Caudate nucleus (tissue), 63 donors: ENCODE measurements at places on chromosomes 6 and 20.
A peak's percentile ranks its signal among the peaks of the same experiment; 100 is the strongest.

DNA sequence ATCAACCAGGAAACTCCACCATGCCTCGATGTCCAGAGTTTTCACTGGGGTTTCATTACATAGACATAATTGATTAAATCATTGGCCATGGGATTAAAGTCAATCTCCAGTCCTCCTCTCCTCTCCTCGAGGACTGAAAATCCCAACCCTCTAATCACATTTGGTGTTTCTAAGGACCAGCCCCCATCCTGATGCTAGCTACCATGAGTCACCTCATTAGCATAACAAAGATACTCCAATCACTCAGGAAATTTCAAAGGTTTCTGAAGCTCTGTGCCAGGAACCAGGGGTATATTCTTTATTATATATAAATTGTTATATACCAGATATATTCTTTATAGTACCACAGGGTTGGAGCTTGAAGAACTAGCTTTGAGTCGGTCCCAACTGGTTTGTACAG, 212.9 kb upstream of the PRND start:
- DNase-seq: no peak

- DNase-seq: no peak
Observed at GRCh38 chr20:542777-543368, 717 bp downstream of the CSNK2A1 start.

GRCh38 chr6:144066741-144067484, 28.5 kb downstream of the SF3B5 start:
- no peak for DNase-seq

GRCh38 chr6:131383421-131384411, 189.3 kb upstream of the ARG1 start:
- DNase-seq: no peak

- DNase-seq: no peak
Observed at GRCh38 chr20:46192376-46192944, 74.3 kb downstream of the CD40 start.

DNA sequence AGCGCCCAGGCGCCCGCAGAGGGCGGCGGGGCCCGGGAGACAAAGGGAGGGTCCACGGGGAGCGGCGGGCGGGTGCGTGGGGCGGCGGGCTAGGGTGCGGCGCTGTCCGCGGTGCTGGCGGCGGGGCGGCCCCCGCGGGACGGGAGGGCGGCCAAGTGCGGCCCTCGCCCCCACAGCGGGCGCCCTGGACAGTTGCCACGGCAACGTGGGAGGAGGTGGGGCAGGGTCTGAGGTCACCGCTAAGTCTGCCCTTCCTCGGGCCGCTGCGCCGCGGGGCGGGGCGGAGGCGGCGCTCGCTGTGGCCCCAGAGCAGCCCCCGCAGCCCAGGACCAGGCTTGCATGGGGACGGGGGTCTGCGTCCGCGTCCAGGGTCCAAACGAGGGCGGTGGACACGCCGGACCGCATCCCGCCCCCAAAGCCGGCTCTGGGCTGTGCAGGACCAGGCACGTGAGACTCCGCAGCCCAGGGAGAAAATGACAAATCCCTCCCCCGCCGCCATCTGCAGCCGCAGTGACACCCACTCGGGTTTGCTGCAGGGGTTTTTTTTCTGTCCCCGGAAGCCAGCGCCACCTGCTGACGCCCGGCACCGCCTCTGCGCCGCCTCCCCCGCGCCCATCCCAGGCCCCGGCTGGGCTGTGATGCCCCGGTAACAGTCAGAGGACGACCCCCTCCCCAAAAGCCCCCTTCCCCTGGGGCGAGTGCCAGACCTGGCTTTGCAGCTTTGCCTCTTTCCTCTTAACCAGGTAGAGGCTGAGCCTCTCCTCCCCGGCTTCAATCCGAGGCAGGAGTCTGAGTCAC, 36.8 kb downstream of the YTHDF1 start:
- DNase-seq: peak; percentile 55

- no peak for DNase-seq
Observed at GRCh38 chr6:19906171-19906570, 69.0 kb downstream of the ID4 start.

GRCh38 chr6:13846841-13847240, 32.5 kb upstream of the MCUR1 start:
- no peak for DNase-seq

- DNase-seq: no peak
Observed at GRCh38 chr20:32067234-32067821, 15.3 kb downstream of the HCK start.

GRCh38 chr20:815914-816606, 17.5 kb upstream of the FAM110A start:
- no peak for DNase-seq

GRCh38 chr6:85065831-85066230, 301.4 kb upstream of the TBX18 start:
- no peak for DNase-seq

GRCh38 chr6:128242765-128243403, 277.5 kb downstream of the PTPRK start:
- no peak for DNase-seq

DNA sequence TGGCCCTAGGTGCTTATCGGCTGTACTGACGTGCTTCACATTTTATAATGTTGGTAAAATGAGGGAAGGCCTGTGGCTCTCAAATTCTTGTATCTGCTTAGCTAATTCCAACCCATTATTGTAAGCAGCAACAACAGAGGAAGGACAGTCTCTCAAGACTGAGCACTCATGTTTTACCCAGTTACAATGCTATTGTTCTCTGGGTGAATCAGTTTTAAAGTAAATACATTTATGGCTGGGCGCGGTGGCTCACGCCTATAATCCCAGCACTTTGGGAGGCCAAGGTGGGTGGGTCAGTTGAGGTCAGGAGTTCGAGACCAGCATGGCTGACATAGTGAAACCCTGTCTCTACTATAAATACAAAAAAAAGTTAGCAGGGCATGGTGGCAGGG, 194.6 kb downstream of the PRKN start:
- DNase-seq: no peak

DNA sequence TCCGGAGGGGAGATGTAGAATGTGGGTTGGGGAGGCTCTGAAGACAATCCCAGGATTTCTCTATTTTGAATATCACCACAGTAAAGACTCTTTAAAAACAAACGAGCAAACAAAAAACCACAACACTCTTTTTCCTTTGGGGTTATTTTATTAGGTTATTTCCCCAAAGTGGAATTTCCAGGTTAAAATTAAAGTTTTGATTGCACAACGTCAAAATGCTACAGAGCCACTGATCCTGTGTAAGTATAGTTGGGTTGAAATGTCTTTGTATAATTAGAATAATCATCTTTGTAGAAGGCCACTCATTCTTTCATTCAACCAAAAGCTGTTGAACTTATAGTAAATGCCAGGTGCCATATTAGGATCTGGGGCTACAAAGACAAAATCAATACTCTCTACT, 19.6 kb upstream of the PIM1 start:
- DNase-seq: no peak

DNA sequence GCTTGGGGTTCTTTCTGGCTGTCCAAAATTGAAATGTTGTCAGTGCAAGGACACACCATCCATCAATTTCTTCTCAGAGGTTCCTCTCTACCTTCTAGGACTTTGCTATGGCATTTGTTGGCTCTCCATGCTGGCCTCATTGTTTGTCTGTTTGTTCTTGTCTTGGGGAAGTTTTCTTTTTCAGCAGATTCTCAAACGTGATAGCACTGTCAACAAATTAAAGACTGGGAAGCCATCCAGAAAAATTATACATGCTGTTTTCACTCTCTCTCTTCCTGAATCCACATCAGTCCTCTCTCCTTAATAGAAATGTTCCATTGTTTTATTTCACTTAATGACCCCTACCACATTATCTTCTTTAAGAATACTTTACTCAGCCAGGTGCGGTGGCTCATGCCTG, 130.4 kb downstream of the PCSK2 start:
- DNase-seq: no peak

GRCh38 chr6:53598265-53598907, 53.5 kb upstream of the GCLC start:
- no peak for DNase-seq

DNA sequence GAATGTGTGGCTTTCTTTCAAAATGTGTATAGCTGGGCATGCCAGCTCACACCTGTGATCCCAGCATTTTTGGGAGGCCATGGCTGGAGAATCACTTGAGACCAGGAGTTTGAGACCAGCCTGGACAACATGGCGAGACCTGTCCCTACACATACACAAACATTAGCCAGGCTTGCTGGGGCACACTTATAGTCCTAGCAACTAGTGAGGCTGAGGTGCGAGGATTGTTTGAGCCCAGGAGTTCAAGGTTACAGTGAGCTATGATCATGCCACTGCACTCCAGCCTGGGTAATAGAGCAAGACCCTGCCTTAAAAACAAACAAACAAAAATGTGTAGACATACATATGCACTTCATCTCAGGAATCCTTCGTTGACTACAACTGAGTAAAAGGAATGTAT, 31.1 kb upstream of the PLEKHG1 start:
- no peak for DNase-seq

DNA sequence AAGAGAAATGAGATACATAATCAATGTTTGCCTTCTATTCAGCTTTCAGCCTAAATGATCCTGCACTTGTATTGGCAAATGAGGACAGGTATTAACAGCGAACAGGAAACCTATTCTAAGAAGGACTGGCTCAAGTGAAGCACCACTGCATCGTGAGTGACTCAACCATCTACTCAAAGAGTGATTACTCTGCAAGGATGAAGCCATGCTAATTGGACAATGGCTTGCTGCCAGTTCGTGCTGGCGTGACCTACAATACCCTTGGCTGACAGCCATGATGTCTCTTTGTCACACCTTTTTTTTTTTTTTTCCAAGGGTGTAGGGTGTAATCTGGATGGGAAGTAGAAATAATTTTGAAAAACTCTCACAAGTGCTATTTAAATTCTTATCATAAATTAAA, 104.9 kb downstream of the GJA10 start:
- no peak for DNase-seq

GRCh38 chr6:20608356-20608755, 74.1 kb downstream of the CDKAL1 start:
- no peak for DNase-seq

DNA sequence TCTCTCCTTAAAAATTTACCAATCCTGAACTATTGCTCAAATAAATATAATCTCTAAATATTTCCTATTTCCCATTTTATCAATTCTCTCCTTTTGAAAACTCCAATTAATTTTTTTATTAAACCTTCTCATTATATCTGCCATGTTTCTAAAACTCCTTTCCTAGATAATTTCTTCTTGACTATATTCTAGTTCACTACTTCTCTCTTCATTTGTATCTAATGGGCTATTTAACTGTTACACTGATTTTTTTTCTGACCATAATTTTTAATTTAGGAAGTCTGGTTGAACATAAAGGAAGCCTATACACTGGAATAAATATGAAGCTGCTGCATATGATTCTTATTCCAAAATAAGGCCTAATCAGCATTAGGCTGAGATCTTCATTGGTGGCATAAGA, 96.3 kb upstream of the PLN start:
- no peak for DNase-seq

DNA sequence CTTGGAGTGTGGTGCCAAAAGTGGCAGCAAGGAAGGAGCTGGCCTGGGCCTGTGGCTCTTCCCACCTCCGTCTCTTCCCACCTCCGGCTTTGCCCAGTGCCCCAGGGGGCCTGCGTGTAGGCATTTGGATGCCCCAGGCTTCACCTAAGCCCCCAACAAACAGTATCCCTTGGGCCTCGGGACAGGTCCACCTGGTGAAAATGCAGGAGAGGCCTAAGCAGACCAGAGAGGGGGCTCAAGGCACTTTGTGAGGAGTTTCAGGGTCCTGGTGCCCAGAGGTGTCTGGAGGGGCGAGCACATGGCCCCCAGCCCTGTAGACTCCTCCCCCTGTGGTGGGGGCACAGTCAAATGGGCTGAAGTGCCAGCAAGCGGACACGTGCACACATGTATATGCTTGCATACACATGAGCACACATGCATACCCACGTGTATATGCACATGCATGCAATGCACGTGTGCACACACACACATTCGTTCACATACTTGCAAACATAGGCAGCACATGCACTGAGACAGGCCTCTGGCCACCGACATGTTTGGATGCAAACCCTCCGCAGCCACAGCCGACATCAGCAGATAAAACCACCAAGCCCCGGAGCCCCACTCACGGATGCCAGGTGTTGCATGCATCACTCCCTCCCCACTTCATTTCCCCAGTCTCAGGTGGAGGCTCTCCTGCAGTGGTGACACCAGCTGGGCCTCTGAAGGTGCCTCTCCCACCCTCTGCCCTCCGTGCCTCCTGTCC, 124.5 kb downstream of the TAF4 start:
- DNase-seq: no peak

DNA sequence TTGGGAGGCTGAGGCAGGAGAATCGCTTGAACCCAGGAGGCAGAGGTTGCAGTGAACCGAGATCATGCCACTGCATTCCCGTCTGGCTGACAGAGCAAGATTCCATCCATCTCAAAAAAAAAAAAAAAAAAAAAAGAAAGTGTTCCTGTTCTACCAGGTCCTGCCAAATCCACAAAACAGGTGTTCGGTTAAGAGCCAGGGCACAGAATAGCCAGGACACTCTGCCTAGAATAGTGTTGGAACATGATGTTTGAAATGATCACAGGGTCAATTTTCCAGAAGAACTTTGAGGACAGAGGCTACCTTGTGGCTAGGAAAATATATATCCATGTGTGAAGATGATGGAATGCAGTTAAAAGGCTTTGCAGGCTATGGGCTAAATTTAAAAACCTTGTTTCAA, 63.6 kb upstream of the TRAF3IP2 start:
- DNase-seq: no peak

- DNase-seq: no peak
Observed at GRCh38 chr6:13689511-13690256, 22.0 kb downstream of the RANBP9 start.

DNA sequence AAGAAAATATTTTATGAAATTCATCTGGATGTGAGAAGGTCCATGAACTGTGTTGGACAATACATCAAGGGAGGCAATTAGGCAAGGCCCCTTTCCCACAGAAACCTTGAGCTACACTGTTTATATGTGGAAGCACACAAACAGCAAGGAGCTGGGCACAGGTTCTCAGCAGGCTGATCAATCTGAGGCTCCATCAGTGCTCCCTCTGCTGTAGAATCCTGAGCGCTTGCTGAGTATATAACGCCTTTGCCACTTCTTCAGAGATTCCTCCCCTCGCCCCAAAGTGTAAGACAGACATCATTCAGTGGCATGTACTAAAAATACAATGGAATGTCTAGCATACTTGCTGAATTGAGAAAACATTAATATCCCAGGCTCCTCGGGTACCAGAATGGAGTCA, 146.9 kb downstream of the PRKN start:
- DNase-seq: no peak

- no peak for DNase-seq
Observed at GRCh38 chr20:47062226-47062890, 167.7 kb downstream of the EYA2 start.

DNA sequence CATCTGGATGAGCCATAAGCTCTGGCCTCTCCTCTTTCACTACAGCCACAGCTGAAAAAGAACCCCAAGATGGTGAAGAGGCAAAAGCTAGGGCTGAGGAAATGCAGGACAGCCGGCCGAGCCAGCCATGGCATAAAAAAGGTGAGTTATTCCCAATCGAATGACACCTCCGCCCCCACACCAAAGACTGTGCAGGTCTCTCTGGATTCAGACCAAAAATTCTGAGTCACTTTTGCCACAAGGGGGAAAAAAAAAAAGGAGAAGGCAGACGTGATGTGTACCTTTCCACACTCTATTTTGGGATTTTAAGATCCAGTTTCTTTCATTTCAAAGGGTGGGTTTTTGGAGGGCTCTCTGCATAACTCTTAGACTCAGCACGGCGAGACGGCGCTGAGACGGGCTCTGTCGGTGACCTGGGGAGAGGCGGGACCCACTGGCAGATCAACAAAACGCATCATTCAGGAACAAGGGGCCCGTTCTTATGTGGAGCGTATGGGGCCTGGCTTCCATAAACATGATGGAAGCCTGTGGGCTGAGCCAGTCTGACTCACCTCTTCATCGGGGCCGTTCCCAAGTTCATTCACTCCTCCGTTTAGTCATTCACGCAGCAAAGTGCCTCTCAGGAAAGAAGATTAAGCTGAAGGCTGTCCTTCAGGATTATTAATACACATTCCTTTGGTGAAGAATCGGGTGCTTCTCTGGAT, 54.8 kb downstream of the NFATC2 start:
- DNase-seq: no peak
